ENCODE measurements at places on chromosomes 16 and 17. TPM values are rescaled to one million over a fixed set of nuclear protein-coding genes. Genes with fewer than 3 reads are reported as not detected.

DNA sequence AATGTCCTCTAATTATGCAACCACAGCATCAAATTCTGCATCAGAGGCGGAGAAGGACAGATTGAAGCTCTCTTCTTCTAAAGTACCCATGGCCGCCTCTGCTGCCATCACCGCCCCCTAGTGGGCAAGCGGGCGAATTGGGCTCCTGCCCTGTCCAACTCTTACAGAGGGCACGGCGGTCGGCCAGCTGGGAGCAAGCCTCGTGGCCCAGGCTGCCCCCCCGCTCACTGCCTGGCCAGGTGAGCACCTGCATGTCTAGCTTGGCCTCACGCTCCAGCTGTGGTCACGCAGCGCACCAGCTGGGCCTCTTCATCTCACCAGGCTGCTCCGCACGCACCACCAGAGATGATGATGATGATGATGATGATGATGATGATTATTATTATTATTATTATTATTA lies 146.1 kb upstream of the TOM1L1 start:
- no peak for DNase-seq

DNA sequence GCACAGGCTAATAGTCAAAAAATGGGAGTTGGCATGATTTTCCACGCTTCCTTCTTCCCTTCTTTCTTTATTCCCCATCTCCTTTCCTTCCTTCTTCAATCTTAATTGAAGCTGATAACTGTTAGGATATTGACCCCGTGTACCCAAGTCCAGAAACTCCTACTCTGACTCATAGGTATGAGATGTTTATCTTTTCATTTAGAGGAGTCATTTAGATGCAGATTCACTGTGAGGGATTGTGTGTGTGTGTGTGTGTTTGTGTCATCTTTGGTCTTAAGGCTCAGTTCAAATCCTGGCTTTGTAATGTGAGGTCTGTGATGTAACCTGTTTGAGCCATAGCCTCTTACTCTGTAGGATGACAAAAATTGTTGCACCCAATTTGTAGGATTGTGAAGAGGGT lies 332.0 kb upstream of the MAF start:
- peak; percentile 44 for DNase-seq

DNA sequence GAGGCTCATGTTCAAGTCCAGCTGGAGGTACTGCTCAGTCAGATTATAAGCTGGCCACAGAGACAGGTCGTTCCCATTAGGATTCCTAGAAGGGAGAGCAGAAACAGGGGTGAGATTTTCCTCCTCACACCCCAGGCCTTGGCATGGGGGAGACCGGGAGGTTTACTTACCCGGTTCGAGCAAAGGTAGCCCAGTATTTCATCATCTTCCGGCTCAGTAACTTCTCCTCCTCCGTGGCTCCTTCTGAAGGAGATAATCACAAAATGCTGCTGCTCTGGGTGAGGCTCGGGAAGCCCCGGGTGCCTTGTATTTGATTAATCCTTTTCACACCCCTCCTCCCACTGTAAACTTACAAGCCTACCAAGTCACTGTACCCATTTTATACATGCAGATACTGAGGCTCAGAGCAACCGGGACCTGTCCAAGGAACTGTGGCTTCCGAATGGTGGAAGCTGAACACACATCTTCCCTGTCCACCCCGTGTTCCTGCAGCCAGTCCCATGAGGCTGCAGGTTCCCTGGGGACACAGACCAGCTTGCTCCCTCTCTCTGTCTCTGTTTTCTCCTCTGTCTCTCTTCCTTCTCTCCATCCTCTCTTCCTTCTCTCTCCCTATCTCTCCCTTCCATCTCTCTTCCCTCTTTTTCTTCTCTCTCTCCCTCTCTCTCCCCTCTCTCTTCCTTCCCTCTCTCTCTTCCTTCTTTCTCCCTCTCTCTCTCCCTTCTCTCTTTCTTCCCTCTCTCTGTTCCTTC lies 13.9 kb upstream of the CES1 start:
- no peak for DNase-seq

GRCh38 chr17:15048933-15049794 lies 216.0 kb downstream of the PMP22 start:
- DNase-seq, result no peak

The HAGH gene
- total RNA-seq, result 91.8 TPM

DNA sequence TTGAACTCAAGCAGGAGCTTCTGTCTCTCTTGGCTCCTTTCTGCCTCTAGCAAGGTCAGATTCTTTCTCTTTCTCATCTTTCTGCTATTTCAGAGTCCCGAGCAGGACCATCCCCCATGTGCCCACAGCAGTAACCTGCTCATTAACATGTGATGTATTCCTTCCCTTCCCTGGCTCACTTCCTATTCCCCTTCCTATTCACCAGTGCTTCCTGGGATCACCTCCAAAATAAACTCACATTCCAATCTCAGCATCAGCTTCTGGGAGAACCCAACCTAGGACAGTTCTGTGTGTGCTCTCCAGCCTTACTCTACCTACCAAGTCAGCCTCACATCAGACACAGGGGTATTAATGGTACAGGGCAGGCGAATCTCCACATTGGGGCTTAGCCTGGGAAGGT lies 546.4 kb upstream of the SALL1 start:
- DNase-seq, result no peak

GRCh38 chr17:5043524-5043923 lies 8.3 kb upstream of the SLC52A1 start:
- DNase-seq, result no peak

GRCh38 chr16:11461595-11461990 lies 116.3 kb downstream of the RMI2 start:
- no peak for DNase-seq

GRCh38 chr17:59815965-59816364 lies 76.8 kb downstream of the TUBD1 start:
- DNase-seq, result no peak

The MAP2K4 gene
- 29.8 TPM for total RNA-seq

GRCh38 chr16:63192980-63193379 lies 1156.7 kb upstream of the CDH8 start:
- no peak for DNase-seq

DNA sequence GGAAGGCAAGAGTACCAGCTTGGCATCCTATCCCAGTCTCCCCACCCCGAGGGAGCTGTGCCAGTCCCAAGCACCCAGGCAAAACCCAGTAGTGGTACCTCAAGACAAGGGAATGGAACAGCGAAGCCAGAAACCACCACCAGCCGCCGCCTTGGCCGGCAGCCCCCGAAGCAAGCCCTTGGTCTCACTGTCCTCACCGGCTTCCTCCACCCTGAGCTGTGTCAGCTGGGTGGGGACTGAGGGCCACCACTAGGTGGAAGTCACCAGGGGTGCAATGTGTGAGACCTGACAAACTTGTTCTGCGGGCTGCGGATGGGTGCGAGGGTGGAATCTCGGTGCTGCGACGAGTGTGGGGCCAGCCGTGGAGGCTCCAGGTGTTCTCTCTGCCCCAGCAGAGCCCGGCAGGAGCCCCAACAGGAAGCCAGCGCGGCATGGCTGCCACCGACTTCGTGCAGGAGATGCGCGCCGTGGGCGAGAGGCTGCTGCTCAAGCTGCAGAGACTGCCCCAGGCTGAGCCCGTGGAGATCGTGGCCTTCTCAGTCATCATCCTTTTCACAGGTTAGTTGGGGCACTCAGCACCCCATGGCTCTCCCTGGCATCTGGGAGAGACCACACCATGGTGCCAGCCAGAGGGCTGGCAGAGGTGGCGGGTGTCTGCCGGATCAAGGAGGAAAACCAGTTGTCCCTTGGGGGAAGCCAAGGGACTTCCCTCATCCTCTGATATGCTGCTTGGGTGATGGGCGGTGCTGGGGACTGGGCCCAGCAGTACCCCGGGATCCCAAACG lies 6.7 kb downstream of the SMIM5 start:
- peak; percentile 37 for DNase-seq

DNA sequence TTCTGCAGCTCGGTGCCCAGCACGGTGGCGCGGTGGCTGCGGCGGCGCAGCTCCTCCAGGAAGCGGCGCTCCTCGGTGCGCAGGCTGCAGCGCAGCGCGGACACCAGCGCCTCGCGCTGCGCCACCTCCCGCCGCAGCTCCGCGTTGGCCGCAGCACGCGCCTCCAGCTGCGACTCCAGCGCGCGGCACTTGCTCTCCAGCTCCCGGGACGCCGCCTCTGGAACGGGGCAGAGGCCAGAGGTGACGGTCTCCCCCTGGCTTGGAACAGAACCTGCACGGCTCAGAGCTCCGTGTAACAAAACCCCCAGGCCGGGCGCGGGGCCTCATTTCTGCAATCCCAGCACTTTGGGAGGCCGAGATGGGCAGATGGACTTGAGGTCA lies 13.2 kb upstream of the CLUH start:
- DNase-seq, result peak; percentile 43

The GAS2L2 gene
- under 0.01 TPM for total RNA-seq

DNA sequence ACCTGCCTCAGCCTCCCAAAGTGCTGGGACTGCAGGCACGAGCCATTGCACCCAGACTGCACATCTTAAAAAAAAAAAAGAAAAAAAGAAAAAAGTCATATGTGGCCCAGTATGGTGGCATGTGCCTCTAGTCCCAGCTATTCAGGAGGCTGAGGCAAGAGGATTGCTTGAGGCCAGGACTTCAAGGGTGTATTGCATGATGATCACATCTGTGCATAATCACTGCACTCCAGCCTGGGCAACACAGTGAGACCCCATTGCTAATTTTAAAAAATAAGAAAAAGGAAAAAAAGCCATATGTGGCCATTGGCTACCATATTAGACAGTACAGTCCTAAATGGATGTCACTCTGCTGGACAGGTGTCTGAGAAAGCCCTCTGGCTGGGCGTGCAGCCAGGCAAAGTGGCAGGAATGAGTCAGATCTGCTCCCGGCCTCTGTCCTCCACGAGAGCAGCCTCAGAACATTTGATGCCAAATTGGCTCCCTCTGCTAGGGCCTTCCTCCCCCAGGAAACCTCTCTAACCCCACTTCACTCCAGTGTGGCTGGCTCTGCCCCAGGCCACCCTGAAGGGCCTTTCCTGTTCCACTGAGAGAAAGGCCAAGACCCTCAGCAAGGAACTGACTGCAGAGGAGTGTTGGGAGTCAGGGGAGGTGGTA lies 14.7 kb downstream of the CA7 start:
- peak; percentile 42 for DNase-seq

- peak; percentile 17 for DNase-seq
Measured at GRCh38 chr16:84308120-84308519, 13.4 kb downstream of the WFDC1 start.

The CPNE7 gene
- 1.1 TPM for total RNA-seq

Data from bronchial epithelial cell (primary cell).